Choroid plexus epithelial cell (primary cell): ENCODE measurements at places on chromosomes 11 and 22.

DNA sequence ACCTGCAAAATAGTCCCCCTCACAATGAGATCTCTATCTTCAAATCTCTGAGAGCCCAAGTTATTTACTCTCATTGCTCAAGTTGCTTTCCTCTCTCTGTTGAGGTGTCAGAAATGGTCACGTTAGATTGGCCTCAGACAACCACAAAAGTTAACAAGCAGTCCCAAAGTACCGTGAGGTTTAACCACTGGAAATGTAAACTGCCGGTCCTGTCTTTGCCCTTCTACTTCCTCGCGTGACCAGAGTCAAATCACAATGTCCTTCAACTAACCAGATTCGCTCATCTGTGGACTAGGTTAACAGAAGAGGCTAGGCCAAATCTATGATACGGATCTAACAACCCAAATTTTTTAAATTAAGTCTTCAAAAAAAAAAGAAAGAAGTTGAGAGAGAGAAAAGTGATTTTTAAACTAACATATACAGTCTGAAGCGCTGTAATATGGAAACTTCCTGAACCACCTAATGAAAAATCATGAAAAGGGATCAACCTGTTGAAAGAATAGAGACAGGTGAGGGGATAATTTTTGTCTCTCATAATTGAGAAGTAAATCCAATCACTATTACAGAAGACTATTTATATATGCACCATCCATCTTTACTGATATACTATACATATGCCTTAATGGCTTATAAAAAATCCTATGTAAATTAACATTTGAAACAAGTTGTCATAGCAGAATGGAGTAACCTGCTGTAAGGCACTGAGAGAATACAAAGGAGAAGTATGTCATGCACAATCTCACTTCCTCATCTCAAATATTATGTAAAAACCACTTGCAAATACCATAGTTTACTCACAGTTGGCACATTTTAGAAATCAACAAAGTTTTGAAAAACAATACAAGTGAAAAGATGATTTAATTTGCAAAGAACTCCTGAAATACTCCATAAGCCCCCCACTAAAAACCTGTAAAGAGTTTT lies 3.3 kb upstream of the JAML start:
- DNase-seq: no peak

GRCh38 chr11:26762089-26762488 lies 40.2 kb upstream of the SLC5A12 start:
- no peak for DNase-seq

DNA sequence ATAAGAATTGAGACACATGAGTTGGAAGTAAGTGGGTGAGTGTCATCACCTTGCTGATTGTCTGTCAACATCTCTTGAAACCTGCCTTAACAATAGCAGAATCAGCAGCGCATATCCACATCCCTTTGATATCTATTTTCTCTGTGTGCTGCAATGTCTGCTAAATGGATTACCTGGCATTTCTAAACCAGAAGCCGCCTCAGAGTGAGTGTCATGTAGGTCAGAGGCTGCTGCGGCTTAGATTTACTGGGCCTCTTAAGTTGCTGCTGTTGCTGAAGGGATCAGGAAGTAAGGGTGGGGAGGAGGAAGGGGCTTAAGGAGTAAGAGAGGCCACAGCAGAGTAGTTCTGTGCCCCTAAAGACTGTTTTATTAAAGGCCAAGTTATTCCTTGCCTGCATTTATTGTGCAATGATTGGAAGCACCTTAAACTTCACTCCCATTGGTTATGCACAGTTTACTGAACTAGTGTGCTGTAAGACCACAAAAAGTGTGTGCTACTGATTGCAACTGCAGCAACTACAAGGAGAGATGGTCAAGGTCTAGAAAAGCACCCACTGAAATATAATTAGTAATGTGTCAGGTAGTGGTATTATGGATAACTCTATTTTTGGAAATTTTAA lies 29.8 kb upstream of the TMEM41B start:
- no peak for DNase-seq

DNA sequence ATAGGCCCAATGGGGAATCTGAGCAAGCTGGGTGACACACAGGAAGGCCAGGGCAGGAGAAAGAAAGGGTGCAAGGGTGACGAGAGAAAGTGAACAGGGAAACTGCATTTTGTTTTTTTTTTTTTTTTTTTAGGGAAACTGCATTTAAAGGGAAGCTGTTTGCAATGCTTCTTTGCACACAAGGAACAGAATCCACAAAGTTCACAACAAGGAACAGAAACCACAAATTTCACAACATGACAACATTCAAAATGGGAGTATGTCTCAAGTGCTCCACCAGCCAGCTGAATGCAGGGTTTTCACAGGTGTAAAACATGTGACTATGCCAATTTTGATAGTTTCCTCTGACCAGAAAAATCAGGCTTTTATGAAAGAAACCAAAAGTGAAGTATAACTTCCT lies 6.8 kb upstream of the PLAAT3 start:
- no peak for DNase-seq

DNA sequence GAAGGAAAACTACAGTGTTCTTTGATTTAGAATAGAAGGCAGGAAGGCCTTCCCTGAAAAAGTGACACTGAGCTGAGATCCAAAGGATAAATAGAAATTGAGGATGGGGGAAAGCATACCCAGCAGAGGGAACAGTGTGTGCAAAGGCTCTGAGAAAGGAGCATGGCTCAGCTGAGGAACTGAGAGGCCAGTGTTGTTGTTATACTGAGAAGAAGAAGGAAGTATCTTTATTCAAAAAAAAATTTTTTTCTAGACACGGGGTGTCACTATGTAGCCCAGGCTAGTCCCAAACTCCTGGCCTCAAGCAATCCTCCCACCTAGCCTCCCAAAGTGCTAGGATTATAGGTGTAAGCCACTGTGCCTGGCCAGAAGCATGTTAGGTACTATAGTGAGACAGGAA lies 3.5 kb upstream of the PIK3C2A start:
- DNase-seq: no peak

- DNase-seq: no peak
Measured at GRCh38 chr11:44593251-44593650, 27.8 kb downstream of the CD82 start.

DNA sequence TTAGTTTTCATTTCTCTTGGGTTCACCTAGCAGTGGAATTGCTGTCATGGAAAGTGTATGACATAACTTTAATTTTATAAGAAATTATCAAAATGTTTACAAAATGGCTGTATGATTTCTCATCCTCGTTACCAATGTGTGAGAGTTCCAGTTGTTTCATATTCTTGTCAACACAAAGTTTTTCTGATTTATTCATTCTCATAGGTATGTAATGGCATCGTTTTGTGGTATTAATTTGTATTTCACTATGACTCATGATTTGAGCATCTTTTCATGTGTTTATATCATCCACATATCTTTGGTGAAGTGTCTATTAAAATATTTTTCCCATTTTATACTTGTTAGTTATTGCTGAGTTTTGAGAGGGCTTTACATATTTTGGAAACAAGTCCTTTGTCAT lies 5.5 kb downstream of the FAM111B start:
- peak; percentile 15 for DNase-seq

- peak; percentile 67 for DNase-seq
Measured at GRCh38 chr22:45268958-45269844, 15.5 kb upstream of the UPK3A start.

GRCh38 chr11:26742966-26743365 lies 21.1 kb upstream of the SLC5A12 start:
- peak; percentile 14 for DNase-seq

DNA sequence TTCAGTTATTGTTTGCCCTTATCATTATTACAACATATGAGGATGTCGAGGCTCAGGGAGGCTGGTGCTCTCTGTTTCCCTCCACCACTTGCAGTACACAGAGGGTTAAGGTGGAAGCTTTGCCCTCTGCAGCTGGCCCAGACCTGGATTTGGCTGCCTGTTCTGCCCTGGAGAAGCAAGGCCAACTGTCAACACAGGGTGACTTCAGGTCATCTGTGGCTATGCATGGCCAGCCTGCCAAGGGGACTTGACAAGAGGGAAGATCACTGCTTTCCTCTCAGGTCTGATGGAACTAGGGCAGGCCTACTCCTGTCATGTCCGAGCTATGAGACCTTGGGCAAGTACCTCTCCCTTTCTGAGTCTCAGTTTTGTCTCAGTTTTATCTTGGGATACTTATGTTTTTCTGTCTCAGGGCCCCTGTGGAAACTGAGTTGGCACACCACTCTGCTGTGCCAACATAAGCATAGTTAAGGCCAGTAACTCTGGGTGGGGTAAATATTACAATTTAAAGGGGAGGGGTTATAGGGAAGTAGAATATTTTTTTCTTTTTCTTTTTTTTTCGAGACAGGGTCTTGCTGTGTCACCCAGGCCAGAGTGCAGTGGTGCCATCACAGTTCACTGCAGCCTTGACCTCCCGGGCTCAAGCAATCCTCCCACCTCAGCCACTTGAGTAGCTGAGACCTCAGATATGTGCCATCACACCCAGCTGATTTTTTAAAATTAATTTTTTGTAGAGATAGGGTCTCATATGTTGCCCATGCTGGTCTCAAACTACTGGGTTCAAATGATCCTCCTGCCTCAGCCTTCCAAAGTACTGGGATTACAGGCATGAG lies 2.4 kb upstream of the THRSP start:
- DNase-seq: no peak

- DNase-seq: no peak
Measured at GRCh38 chr11:102325088-102325487, 7.8 kb downstream of the BIRC3 start.

- DNase-seq: no peak
Measured at GRCh38 chr11:75342966-75343870, 8.2 kb downstream of the ARRB1 start.

DNA sequence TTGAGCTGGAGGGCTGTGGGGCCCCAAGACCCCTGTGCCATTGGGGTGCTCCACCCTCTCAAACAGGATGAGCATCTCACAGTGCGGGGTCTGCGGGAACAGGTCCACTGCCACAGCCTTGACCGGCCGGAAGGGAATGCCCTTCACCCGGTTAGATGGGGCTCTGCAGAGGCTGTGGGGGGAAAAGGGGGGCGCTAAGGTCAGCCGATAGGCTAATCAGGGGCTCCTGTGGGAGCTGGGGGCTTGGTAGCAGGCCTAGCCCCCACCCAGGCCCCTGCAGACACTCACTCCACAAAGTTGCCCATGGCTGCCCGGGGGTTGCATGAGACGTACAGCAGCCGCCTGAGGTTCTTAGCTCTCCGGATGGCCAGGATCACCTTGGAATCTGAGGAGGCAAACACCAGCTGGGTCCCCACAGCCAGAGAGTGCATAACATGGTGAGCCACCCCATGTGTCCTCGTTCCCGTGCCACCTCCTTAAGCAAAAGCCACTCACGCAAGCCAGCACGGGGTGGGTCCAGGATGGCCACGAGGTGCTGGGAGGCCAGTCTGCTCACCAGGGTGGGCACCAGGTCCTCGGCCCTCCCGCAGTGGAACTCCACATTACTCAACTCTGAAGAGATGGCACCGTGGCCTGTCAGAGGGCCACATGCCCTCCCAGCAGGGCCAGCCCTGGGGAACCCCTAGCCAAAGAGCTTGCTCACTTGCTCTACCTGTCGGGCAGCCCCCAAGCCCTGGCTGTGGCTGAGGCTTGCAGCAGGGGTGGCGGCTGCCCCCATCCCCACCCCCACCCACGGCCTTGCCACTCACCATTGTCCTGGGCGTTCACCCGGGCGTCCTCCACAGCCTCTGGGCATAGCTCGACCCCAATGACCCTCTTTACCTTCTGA lies 3.0 kb upstream of the RANBP1 start:
- no peak for DNase-seq

GRCh38 chr11:1389932-1390568 lies at the start of gene BRSK2:
TSS of gene BRSK2 (plus strand) at chr11:1389934. CDS start at chr11:1390285, 351 bp downstream.
- no peak for DNase-seq

DNA sequence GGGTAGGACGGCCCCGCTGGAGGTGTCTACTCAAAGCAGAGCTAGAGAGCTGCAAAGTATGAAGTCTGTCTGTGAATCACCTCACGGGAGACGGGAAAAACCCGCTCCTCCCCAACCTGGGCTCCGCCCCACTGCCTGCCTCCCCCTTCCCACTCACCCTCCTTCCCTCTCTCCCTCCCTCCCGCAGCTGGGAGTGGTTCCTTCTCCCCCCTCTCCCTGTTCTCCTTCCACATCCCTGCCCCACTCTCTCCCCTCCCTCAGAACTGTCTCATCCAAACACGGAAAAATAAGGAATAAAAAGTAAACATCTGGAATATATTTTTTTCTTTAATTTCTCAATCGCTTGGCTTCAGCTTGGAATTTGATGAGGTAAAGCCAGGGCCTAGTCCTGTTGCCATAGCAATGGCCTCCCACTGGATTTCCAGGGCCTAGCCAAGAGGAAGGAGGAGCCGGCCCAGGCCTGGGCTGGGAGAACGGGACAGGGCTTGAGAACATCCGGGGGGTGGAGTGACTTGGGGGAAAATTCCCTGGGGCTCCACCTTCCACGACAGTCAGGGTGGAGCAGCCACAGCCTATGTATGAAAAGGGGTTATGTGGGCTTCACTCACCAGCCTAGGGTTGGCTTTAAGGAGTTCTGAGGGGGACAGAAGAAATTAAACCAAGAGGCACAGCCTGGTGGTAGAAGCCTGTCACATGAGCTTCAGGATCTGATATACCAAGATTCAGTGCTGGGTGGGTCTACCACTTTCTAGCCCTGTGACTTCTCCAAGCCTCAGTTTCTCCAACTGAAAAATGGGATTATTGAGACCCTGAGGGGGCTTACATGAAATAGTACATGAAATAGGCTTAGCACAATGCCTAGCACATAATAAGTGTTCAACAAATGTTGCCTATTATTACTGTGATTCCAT lies 2.2 kb downstream of the TNKS1BP1 start:
- DNase-seq: peak; percentile 97

GRCh38 chr11:72864702-72865655 lies 50.8 kb downstream of the ATG16L2 start:
- peak; percentile 82 for DNase-seq

GRCh38 chr22:38823076-38823475 lies 20.8 kb downstream of the NPTXR start:
- DNase-seq: no peak

DNA sequence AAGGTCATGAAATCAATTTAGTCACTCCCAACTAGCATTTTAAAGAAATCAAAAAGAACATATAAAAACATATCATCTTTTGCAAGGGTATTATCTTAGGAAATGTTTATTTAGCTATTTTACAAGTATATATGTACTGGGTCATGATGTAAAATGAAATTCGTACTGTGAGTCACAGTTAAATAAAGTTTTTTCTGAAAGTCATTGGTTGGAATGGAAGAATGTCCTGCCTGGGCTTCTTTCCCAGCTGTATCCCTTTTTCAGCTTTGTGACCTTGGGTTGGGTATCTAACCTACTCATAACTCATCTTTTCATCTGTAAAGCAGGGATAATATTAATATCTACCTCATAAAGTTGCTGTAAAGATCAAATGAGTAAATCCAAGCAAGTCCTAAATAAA lies 15.7 kb downstream of the FDX1 start:
- no peak for DNase-seq
